Stimulated activated CD4-positive, alpha-beta T cell treated with anti-CD3 and anti-CD28 coated beads, Interleukin-12 subunit alpha, Interleukin-12 subunit beta, amount 100 ng/mL, for 48 hours (primary cell): ENCODE measurements at places on chromosomes 1 and 21.

DNA sequence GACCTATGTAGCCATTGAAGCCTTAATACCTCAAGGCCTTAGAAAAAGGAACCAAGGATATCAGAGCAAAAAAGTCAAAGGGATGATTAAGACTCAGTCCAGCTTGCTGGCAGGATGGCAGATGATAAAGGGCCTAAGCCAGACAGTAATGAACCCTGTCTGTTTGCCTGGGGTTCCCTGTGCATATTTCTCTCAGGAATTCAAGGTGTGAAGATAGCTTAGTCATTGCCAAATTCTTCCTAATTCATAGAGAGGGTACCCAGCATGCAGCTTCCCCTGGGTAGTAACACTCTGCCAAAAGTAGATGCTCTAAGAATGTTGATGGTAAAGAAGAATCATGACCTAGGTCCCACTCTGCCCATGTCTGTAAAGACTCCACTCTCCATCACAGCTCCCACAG, 210.6 kb upstream of the COA6 start:
- DNase-seq = no peak

DNA sequence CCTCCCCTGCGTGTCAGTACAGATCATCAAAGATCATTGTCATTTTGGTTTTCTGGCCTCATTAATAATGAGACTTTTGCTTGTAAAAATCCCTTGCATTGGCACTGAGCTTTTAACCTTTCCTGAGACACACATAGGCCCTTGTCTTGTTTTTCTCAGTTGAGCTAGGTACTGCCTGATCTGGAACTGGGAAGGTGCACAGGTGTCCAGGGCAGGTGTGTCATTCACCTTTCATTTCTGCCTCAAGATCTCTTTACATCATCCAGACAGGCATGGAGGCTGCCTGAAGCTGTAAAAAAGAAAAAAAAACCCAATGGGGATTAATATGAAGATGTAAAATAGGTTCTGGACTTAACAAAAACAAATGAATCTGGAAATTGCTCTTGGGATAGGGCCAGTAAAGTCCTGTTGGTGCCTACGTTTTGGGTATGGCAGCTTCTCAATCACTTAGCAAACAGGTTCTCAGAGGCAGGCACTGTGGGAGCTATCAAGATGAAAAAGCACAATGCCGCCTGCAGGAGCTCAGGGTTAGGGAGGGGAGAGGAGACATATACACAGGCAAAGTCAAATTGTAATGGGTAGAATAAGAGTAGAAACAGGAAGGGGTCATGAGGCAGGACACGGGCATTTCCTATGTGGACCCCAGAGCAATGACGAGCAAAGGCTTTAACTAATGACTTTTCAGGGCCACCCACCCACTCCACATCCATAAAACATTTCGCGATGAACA, 1.0 kb upstream of the KCNC4 start:
- DNase-seq = no peak

GRCh38 chr1:106502659-106503058, 553.8 kb upstream of the PRMT6 start:
- no peak for DNase-seq

- DNase-seq = no peak
Measured at GRCh38 chr1:154777154-154777553, 92.9 kb downstream of the KCNN3 start.

DNA sequence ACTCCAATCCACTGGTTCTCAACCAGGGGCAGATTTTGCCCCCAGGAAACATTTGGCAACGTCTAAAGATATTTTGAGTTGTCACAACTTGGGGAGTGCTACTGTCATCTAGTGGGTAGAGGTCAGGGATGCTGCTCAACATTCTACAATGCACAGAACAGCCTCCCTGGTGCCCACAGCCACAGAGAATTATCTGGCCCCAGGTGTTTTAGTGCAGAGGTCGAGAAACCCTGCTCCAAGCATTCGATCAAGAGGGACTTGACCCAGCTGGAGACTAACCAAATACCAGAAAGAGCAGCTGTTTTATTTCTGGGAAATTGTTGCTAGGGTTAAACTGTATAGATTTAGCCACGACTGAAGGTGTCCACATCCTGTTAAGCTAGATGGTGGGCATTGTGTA, 19.2 kb downstream of the CD247 start:
- no peak for DNase-seq

DNA sequence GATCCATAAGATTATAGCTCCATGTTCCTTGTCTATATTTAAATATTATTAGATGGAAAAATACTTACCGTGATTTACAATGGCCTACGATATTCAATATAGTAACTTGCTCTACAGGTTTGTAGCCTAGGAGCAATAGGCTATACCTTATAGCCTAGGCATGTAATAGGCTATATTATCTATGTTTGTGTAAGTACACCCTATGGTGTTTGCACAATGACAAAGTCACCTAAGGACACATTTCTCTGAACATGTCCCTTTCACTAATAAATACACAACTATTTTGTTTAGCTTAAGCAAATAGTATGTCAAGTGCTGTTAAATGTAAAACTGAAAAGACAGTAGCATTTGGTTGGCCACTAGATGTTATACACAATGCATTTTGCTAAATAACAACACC, 248.9 kb upstream of the ADGRL4 start:
- no peak for DNase-seq

DNA sequence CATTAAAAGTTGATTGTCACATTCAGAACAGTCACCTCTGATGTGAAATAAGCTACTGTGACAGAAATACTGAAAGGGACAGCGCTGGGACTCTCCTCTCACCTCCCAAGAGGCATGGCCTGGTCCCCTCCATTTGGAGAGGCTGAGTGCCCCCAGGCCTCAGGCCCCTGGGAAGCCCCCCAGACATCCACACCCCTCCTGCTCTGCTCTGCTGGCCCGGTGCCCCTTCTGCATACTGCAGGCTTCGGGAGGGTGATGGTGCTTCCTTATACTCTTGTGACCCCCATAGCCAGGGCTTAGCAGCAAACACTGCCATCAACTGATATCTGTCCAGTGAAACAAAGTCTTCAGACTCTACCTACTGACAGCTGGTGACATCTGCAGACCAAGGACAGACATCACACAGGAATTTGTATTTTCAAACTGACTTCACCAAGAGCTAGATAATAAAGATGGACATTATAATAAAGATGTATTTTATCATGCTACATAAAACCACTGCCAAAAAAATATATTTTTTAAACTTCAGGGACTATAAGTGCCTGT, 36.9 kb downstream of the C2CD2 start:
- no peak for DNase-seq

DNA sequence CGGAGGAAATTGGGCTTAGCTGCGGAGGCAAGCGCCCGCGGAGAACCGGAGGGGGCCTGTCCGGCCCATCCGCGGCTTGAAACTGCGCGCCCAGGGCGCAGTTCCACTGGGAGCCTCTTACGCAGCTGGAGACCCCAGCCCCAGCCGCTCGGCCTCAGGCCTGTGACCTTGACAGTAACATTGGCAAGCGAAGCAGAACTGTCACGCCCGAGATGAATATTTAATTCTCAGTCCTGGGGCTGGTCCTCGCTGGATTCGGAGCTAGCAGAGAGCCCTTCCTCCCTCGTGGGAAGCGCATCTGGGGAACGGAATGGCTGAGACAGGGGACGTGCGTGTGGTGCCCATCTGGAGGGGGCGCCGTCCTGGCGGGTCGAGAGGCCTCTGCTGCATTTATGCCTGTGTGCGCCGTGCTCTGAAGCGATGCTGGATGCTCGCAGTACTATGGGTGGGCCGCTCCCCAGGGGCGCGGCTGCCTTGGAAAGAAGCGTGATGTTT, 928 bp downstream of the SLC6A17 start:
- no peak for DNase-seq

DNA sequence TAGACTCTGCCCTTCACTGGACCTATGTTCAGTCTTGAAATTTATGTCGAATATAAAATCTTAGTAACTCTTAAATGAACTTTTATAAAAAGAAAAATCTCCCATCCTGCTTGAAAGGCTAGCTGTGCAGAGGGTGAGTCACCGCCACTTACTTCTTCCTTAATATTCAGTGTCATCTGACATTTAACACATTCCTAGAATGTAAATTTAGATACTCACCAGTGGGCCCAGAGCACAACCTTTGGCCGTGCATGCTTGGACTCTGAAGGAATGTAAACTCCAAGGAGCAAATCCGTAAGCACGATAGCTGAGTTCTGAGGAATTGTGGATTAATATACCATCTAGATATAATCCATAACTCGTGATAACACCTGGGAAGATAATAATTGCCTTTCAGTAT, 403.3 kb downstream of the KCTD3 start:
- DNase-seq = no peak

- DNase-seq = peak; percentile 7
Measured at GRCh38 chr1:185500001-185500626, 183.1 kb upstream of the IVNS1ABP start.

DNA sequence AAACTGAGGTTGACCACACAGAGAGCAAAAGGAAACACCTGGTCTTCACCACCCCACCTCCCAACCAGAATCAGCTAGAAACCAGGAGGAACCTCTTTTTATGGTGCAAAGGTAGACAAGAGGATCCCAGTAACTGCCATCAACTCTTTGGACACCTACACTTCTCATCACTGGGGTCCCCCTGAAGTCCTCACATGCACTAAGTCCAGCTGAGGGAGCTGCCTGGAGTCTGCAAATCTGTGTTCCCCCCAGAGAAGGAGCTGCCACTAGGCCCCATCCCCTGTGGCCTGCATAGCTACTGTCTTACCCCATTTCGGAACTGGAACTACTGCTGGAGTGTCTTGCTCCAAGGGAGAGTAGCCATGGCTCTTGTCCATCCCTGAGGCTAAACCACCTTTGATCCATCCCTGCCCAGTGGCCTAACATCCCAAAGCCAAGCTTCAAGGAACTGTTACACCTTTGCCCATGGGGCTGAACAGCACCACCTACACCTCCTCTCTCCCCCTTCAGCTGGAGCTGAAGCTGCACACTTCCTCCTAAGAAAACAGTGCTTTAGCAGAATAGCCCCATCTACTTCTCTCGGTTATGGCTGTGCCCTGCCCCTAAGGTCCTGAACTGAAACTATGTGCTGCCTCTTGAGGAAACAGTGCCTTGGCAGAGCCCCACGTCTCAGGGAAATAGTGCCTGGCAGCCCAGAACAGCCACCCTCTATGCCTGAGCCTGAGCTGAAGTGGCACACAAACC, 85.4 kb upstream of the CD53 start:
- DNase-seq = no peak

- no peak for DNase-seq
Measured at GRCh38 chr1:166272851-166273250, 106.0 kb upstream of the FAM78B start.

DNA sequence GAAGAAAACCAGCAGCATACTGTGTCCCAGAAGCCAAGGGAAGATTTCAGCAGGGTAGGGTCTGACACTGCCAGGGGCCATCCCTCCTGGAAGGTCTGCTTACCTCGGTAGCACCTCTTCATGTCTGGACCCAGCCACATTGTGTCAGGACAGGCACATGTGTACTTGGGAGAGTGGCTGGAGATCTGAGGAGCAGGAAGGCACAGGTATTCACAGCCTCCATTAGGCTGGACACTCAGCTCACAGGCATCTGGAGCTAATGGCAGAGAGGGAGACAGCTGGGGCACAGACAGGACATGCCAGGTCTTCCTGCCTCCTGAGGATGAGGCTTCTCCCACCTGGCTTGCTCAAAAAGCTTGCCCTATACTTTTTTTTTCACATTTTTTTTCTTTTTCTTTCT, 19.9 kb upstream of the MAGOH start:
- no peak for DNase-seq

- no peak for DNase-seq
Measured at GRCh38 chr1:29166291-29166878, 15.3 kb downstream of the SRSF4 start.

GRCh38 chr1:157193702-157194391, 55.7 kb upstream of the ETV3 start:
- DNase-seq = peak; percentile 50

GRCh38 chr1:66434096-66434495, 99.9 kb upstream of the SGIP1 start:
- DNase-seq = no peak

- no peak for DNase-seq
Measured at GRCh38 chr1:78281580-78281979, 209.2 kb upstream of the PTGFR start.

GRCh38 chr1:84598846-84599741, 24.9 kb upstream of the CTBS start:
- no peak for DNase-seq

GRCh38 chr1:61400997-61401396, 318.6 kb downstream of the NFIA start:
- DNase-seq = no peak

DNA sequence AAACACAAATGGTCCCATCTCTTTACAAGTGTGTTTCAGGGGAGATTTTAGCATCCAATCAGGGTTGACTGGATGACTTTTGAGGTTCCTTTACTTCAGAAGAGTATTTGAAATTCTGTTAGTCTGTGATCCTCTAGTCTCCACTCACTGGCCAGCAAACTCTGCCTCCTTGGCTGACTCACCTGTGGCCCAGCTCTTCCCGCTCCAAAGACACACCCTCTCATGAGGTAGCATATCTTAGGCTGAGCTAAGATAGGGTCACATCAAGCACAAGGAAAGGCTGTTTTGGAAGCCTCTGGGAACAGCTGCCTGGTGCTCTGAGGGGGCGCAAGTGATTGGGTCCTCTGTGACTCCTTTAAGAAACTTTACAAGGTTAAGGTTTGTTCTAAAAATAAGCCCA, 102.3 kb upstream of the FGGY start:
- no peak for DNase-seq

DNA sequence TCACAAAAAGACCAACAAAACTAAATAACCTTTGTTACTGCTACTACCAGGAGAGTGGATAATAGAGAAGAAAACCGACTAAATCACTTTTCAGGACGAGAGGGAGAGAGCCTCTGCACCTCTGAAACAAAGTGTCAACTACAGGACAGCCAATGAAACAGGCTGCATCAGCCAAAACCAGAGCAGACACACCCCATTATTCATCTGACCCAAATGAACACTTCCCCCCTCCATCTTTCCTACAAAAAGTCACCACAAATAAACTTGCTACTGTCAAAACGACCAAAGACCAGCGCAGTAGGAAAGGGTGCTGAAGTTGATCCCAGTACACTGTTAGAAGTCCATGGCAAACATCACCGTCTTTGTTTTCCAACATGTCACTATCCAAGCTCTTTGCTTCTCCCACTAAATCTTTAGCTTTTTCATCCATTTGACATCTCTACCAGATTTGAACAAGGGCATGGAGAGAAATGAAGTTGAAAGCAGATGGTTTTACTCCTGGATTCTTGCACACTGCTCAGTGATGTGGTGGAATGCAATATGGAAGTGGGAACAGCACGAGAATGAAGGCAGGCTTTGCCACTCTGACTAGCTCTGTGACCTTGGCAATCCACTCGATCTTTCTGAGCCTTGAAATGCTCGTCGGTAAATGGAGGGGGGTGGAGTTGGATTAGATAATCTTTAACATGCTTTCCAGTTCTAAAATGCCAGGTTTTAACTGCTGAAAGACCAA, 20.5 kb downstream of the DSTYK start:
- DNase-seq = no peak

- DNase-seq = no peak
Measured at GRCh38 chr1:116486424-116486823, 84.4 kb downstream of the CD58 start.
